ENCODE measurements at places on chromosomes 6 and 20.

GRCh38 chr6:123203928-123204327 is 207.9 kb downstream of the CLVS2 start:
- DNase-seq: no peak

GRCh38 chr6:63582579-63583231 is 10.4 kb downstream of the LOC128125822 start:
- DNase-seq: no peak

GRCh38 chr6:19399406-19399805 is 437.8 kb upstream of the ID4 start:
- peak; percentile 32 for DNase-seq

DNA sequence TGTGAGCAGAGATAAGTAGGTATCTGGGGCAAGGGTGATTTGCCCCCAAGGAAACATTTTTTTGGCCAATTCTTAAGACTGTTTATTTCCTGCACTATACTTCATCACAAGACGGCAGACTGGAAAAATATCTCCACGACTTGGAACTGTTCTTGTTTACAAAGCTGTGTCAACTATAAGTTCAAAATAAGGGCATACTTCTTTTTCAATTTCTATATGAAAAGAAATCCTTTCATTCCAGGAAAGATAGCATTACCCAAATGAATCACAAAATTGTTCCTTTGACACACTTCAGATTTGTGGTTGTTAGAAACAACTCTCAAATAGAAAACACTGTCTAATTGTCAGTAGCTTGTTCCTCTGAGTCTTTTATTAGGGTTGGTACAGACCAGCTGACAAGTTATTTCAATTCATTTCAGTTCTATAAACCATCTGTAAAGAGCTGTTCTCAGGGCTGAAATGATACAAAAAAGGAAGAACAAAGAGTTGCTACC is 212.9 kb upstream of the PRDM1 start:
- DNase-seq: no peak

DNA sequence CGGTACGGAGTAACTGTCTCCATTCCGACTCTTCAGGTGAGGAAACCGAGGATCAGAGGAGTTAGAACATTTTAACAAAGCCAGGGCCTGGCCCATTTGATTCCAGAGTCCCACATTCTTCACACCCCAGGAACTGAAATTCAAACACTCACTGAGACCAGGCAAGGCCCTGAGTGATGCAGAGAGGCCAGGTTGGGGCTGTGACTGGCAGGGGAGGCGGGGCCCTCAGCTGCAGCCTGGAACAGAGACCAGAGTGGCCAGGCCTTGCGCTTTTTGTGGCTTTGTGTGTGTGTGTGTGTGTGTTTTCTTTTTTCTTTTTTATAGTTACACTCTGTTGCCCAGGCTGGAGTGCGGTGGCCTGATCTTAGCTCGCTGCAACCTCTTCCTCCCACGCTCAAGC is 57.2 kb downstream of the BCAS4 start:
- DNase-seq: no peak

GRCh38 chr6:160132776-160133338 is 11.2 kb downstream of the SLC22A1 start:
- DNase-seq: no peak

- DNase-seq: peak; percentile 9
Measured at GRCh38 chr6:11040134-11040533, 4.0 kb downstream of the ELOVL2 start.

- DNase-seq: peak; percentile 95
Measured at GRCh38 chr20:47274401-47275108, 81.9 kb downstream of the ZMYND8 start.

DNA sequence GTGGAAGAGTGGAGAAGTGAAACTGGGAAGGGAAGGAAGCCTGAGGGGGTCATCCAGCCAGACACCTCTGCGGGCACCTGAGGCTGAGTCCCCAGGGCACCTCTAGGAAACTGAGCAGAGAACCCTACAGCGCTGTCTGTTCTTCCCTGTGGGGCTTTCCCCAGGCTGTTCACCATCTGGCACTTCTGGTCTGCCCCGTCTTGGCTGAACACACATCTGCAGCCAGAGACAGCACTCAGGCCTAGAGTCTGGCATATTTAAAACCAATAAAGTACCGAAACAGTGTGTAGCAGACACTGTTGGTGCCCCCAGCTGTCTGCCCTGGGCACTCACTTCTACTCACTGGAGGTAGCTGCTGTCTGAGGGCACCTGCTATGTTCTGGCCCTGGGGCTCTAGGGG is 9.4 kb upstream of the ARFGEF2 start:
- DNase-seq: no peak

DNA sequence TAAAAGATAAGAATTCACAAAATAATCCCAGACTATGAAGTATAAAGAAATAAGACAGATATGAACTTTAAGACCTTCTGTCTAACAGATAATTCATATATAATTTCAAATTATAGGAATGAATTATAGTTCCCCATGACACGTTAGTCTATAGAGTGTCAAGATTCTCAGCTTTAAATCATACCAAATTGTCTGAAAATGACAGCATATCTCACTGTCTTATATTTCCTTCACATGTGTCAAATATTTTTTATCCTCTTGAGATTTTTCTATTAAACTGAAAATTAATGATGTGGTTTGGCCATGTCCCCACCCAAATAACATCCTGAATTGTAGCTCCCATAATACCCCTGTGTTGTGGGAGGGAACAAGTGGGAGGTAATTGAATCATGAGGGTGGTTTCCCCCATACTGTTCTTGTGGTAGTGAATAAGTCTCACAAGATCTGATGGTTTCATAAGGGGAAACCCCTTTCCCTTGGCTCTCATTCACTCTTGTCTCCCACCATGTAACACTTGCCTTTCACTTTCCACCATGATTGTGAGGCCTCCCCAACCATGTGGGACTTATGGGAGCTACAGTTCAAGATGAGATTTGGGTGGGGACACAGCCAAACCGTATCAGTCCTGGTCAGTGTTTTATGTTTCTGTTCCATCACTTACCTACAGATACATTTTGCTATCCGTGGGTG is 825.3 kb upstream of the GJE1 start:
- DNase-seq: peak; percentile 3

- peak; percentile 96 for DNase-seq
Measured at GRCh38 chr6:128655978-128656498, 135.6 kb upstream of the PTPRK start.

- peak; percentile 38 for DNase-seq
Measured at GRCh38 chr20:34538671-34539123, 19.8 kb upstream of the MAP1LC3A start.

- DNase-seq: no peak
Measured at GRCh38 chr20:58479726-58480440, 35.3 kb downstream of the APCDD1L start.

- no peak for DNase-seq
Measured at GRCh38 chr6:40196135-40196518, 261.9 kb upstream of the MOCS1 start.

DNA sequence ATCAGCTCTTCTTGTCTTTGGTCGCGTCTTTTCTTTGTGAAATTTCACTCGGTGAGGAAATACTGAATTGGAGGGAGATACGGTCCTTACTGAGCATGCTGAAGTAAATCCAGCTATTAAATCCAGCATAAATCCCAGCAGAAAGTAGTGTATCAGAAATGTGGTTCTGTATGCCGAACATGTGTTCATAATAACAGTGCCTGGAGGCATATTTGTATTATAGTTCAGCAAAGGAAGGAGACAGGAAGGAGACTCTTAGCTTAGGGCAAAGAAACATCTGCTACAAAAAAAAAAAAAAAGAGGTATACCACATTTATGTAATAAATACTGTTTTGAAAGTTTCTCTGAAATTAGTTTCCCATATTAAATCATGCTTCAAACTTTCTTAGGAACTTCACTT is 211.8 kb downstream of the PLCB4 start:
- no peak for DNase-seq

- no peak for DNase-seq
Measured at GRCh38 chr20:37745553-37745952, 51.7 kb downstream of the CTNNBL1 start.

DNA sequence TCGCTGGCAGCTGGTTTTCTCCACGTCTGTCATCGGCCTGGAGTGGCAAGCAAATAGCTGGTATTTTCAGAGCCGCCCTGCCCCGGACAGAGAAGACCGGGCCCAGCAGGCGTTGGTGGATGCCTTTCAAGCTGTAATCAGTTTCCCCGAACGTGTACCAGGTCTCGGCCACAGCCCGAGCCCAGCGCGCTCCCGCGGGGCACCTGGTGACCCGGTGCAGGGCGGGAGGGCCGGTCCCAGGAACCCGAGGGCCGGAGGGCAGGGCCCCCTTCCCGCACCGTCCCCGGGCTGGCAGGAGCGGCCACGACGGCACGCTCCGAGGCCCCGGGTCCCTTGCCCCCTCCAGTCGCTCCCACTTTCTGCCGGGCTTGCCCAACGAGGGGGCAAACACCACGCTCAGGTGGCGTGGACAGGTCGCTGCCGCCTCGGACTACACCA is 348 bp upstream of the PYGB start:
- no peak for DNase-seq

GRCh38 chr6:87066449-87067333 is 28.2 kb downstream of the CGA start:
- DNase-seq: peak; percentile 31

GRCh38 chr20:49935746-49936152 is 448 bp upstream of the RNF114 start:
- no peak for DNase-seq

DNA sequence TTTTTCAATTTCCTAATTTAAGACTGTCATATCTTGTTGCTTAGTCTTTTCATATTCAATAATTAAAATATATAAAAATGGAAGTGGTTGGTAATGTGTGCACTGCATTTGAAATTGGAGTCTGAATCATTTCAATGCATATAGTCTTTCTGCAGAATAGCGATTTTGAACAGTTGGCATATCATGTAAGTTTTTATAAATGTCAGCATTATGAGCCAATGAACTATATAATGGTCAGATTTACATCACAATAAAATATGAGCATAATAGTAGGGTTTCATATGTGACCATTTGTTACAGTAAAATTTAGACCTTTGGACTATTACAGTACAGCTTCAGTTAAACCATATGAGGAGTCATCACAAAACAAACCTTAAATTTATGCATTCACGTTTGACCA is 4.3 kb downstream of the RAB32 start:
- no peak for DNase-seq

DNA sequence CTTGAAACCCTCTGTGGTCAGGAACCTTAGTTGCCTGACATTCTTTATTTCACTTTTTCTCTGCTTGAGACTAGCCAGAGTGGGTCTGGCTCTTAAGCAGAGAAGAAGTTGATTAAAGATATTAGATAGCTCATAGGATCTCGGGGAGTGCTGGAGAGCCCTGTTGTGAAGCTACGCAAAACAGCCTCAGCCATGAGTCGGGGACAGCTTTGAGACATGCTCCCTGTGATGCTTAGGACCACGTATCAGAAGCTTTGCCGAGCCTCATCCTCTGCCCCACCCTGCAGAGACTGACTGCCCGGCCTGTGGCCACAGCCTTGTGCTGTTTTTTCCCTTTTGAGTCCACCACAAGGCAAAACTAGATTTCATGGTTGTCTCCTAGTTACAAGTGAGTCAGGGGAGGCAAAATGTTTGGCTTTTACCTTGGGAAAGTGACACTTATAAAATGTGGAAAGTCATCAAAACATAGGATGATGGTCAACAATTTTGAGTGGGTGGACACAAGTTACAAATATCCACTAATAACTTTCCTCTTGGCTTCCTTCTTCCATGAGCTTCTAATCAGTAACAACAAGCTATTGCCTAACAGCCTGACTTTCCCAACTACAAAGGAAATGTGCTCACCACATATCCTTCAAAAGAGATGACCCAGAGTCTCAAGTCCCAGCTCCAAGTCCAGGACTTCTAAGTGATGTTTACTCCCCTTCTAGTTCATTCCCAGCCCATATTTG is 108.4 kb downstream of the JAG1 start:
- peak; percentile 53 for DNase-seq

DNA sequence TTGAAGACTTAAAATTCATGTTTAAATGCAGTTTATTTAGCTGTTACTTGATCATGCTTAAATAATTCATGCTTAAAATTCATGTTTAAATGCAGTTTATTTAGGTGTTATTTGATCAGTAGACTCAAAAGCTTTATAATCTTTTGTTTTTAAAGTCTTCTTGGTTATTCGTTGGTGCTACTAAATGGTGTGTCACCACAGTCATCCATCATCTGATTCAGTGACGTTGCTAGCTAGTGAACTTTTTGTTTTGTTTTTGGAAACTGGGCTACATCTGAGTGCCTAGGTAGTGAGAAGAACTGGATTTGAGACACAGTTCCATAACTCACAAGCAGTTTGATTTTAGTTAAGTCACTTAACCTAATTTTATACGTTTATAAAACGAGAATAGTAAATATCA is 20.9 kb downstream of the SCAF8 start:
- peak; percentile 25 for DNase-seq

Measured in A172 (cell line).